Bone marrow (tissue), 2 donors: ENCODE measurements at places on chromosomes 16 and 17.

- DNase-seq, result no peak
These were observed 1.4 kb downstream of the CBFB start for GRCh38 chr16:67030221-67030962.

DNA sequence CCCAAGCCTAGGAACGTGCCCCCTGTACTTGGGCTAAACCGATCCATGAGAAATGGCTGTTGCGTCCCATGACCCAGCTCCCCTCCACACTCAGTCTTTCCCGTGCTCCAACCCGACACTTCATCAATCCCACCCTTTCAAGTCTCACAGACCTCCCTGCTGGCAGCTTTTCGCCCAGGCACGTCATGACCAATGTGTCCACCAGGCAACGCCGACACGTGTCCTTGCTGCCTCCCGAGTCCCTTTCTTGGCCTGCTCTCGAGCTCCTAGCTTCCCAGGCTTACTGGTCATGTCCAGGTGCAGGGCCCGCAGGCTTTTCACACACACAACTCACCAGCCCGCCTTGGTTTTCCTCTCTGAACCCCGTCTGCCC lies 12.2 kb downstream of the MNT start:
- DNase-seq, result no peak

GRCh38 chr17:4947411-4948165 lies 742 bp downstream of the PFN1 start:
- DNase-seq, result no peak

- DNase-seq, result no peak
These were observed 116.3 kb downstream of the USP22 start for GRCh38 chr17:20926532-20926931.

DNA sequence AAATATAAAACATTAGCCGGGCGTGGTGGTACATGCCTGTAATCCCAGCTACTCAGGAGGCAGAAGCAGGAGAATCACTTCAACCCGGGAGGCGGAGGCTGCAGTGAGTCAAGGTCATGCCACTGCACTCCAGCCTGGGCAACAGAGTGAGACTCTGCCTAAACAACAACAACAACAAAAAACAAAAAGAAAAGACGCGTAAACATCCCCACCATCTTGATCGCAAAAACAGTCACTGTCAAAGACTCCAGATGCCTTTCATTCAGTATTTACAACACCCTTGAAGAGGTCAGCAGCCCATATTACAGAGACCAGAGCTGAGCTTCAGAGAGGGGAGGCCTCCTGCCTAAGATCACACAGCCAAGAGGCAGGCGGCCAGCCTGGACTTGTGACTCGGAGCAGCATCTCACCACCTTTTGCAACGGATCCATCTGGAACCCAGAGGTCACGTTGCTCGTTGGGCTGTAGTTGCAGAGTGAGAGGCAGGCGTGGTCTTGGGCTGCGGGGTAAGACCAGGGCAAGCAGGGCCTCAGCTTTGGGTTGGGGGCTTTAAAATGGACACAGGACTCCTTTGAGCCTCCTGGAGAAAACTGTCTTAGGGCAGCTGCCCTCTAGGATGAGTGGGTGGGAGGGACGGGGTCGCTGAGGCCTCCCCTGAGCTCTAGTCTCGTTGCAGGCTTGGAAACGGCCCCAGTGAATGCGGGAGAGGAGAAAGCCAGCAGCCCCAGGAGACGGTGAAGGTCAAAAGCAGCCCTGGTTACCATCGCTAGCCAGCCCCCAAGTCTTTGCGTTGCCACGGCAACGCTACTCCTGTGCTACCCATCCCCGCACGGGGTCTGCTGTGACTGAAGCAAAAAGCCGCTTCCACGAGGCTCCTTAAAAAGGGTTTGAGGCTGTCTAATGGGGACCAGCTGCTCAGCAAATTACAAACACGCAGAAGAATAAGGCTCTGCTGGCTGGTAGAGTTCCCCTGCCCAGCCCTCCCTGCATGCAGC lies 26.1 kb downstream of the LGALS3BP start:
- DNase-seq, result no peak

DNA sequence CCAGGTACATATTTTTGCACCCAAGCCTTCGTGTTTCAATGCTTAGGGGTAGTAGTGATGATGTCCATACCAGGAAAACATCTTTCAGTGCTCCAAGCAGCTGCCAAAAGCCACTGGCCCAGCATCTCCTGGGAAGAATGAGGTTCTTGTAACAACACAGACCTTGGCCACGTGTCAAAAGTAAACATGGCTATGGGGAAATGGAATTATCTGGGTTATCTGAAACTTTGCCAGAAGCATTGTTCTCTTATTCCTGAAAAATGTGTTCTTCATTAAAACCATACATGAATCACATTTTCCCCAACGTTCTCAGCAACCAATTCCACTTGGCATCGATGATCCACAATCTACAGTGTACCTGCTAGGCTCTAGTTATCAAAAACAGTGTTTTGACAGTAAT lies 524.2 kb upstream of the EEF2KMT start:
- DNase-seq, result no peak

- no peak for DNase-seq
These were observed 117.4 kb downstream of the SOX9 start for GRCh38 chr17:72238157-72238673.

- no peak for DNase-seq
These were observed 53.4 kb downstream of the EMP2 start for GRCh38 chr16:10526962-10527361.

- peak; percentile 44 for DNase-seq
These were observed 37.2 kb downstream of the IRF8 start for GRCh38 chr16:85935974-85936760.

GRCh38 chr16:86899757-86900156 lies 321.4 kb downstream of the FOXL1 start:
- DNase-seq, result no peak

GRCh38 chr17:63070031-63070430 lies 104.0 kb downstream of the TANC2 start:
- DNase-seq, result no peak

DNA sequence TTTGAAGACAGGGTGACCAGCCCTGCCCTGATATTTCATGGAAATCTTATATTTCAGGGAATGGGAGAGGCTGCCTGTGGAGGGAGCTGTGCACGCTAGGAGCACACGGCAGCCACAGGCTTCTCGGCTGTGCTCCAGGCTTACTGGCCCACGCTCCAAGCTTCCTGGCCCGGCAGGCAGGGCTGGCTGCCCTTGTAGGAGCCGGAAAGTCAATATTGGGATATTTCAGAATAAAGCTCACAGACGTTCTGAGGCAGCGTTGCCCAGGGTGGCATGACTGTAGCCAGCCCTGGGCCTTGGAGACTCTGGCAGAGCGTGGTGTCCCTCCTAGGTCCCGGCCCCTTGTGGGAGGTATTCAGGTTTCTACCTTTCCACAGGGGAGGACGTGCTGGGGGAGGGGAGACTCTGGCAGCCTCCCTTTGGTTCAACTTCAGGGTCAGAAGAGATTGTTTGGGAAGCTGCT lies 95.6 kb downstream of the NPIPB11 start:
- no peak for DNase-seq

- DNase-seq, result no peak
These were observed 60.8 kb downstream of the PARN start for GRCh38 chr16:14569213-14569612.

GRCh38 chr16:12480916-12481315 lies 322.8 kb downstream of the CPPED1 start:
- DNase-seq, result no peak

GRCh38 chr16:30965436-30965835 lies 7.9 kb downstream of the SETD1A start:
- no peak for DNase-seq

- DNase-seq, result no peak
These were observed 114.8 kb downstream of the C16orf95 start for GRCh38 chr16:87202346-87202745.

- DNase-seq, result peak; percentile 38
These were observed 11.0 kb downstream of the CYB561 start for GRCh38 chr17:63434951-63435571.

DNA sequence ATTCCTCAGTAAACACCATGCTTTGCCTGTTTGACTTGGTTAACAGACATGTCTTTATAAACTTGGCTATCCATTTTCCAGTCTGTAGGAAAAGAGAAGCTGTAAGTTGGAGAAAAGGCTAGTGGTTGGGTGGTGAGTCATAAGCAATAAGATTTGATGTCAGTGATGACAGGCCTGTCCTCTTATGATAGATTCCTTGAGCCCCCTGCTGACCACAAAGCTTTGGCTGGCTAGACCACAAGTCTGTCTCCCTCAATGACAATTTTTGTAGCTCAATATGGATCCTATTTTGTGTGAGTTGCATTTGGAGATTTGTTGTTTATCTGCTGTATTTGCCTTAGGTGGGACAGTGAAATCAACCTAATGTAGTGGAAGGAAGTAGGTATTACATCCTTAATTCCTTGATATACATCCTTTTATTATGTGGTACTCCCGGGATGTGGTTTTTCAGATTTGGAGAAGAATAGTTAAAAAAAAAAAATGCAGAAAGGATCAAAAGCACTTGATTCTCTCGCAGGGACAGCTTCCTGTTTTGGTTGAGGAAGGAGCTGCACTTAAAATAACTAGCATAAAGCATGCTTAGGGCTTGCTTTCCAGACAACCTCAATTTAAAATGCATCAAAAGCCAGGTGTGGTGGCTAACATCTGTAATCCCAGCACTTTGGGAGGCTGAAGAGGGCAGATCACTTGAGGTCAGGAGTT lies 67.4 kb downstream of the SIAH1 start:
- no peak for DNase-seq

DNA sequence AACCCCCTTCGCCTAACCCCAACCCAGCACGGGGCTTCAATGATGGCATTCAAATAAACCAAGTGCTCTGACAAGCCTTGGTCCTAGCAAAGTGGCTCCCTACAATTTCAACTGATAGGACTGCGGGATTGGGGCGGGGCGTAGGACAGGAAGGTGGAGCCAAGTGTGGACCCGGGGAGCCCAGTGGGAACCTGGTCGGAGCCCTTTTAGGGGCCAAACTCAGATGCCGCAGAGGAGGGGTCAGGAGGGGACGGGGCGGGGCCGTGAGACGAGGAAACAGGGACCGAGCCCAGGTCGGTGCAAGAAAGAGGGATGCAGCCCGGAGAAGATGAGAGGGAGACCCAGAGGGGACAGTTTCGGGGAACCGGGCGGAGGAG lies 13.2 kb upstream of the CDIPT start:
- no peak for DNase-seq

- no peak for DNase-seq
These were observed 191.2 kb downstream of the MSI2 start for GRCh38 chr17:57447357-57447989.
